SIG-M5 (cell line): ENCODE measurements at places on chromosomes 7 and 10.

GRCh38 chr7:3495530-3495929 is 194.5 kb downstream of the SDK1 start:
- no peak for DNase-seq

DNA sequence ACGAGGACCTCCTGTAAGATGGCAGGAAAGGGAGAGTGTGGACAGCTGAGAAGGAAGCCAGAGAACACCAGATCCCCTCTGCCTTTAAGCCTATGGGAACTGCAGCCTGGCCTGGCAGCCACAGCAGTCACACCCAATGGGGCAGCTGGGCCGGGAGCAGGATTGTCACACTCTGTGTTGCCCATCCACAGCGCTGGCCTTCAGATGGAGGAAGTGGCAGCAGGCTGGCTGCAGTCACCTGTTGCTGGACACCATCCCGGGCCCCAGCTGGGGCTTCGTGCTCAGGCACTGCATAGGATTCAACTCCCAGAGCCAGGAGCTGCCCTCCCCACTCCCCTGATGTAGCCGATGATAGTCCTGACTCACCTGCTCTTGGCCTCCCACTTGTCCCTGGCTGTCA is 114.4 kb downstream of the COL13A1 start:
- DNase-seq, result no peak

GRCh38 chr10:113648478-113648877 is 15.4 kb downstream of the NRAP start:
- DNase-seq, result no peak

DNA sequence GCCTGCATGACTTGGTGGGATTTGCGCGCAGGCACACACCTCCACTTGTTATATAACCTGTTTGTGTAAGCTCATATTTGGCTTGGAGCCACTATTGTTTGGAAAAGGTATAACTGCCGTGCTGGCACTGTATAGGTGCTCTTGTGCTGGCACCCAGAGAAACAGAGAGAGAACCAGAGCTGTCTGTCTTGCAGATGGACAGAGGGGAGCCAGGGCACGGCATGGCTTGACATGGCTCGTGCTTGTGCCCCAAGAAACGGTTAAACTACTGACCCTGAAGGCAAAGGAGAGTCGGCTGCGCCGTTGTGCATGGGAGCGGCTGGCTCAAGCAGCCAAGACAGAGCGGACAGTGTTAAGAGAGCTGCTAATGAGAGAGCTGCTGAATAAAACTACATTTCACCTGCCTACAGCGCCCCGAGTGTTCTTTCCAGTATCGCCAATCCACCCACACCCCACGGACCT is 23.2 kb downstream of the RAPGEF5 start:
- no peak for DNase-seq

- no peak for DNase-seq
These were observed 103.6 kb downstream of the HGF start for GRCh38 chr7:81666209-81666608.

DNA sequence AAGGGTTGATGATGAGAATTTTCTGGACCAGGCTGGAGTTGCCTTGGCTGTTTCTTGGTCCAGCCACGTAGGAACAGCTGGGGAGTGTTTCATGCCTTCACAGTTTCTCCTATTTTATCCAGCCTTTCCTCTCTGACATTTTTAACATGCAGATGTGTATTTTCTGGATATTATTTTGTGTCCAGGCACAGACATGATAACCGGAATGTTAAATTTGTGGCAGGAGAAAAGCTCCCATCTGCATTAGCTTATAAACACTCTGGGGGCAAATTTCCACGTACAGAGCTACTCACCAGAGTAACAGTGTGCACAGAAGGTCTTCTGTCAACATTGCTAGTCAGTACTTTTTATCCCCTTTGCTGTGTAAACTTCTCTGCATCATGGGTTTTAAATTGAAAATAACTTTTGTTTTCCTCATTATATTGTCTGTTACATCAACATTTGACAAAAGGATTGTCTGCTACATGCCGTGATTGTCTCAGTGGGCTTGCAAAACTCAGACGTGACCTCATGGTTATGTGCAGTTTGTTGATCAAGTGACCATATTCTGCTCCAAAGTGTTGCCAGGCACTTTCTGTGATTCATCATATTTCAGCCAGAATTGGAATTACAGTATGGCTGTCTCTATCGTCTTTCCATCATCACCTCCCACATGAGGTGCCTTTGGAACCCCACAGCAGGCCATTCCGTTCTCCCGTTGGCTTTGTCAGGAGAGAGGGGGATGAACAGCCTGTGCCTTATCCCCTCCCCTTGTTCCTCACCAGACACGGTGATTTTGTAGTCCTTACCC is 41.4 kb downstream of the INSYN2A start:
- no peak for DNase-seq

- DNase-seq, result no peak
These were observed 47.5 kb downstream of the INSYN2A start for GRCh38 chr10:127148933-127149220.

- no peak for DNase-seq
These were observed 31.9 kb downstream of the SH2B2 start for GRCh38 chr7:102318482-102318971.

DNA sequence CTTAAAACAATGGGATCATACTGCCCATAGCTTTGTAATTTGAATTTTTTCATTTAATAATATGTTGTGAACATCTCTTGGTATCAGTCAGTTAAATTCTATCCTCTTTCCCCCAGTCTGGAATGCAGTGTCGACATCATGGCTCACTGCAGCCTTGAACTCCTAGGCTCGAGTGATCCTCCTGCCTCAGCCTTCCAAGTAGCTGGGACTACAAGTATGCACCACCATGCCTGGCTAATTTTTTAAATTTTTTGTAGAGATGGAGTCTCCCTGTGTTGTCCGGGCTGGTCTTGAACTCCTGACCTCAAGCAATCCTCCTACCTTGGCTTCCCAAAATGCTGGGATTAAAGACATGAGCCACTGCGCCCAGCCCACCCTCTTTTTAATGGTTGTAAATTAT is 34.6 kb downstream of the MPLKIP start:
- DNase-seq, result no peak

DNA sequence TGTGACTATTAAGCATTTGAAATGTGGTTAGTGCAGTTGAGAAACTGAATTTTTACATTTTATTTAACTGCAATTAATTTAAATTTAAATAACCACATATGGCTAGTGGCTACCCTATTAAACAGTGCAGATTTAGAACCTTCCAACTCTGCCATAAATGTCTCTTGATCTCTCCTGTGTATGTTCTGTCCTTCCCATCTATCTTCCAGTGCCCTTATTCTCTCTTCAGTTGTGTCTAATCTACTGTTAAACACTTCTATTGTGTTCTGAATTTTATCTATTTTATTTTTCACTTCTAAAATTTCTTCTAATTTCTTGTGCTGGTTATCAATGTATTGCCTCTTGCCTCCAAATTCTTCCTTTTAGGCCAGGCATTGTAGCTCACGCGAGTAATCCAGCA is 105.0 kb downstream of the CUL2 start:
- DNase-seq, result no peak

GRCh38 chr7:68684246-68684839 is 913.9 kb upstream of the AUTS2 start:
- no peak for DNase-seq

DNA sequence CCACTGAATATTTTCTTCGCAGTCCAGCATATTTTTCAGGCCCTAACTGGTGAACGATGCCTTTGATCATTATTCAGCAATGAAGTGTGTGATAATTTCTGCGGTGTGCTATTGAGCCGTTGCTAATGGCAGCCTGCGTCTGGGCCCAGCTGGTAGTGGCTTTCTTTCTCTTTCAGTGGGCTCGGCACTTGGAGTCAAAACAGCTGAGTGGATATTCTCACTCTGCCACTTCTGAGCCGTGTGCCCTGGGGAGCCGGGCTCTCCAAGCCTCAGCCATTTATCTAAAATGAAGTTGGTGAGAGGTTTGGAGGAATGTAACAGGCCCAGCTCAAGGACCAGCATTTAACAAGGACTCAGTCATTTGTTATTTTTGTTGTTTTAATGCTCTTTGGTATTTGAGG is 87.5 kb upstream of the IFRD1 start:
- no peak for DNase-seq
